ENCODE measurements at places on chromosomes 12 and 14. TPM values are rescaled to one million over a fixed set of nuclear protein-coding genes. Genes with fewer than 3 reads are reported as not detected.
A peak's percentile ranks its signal among the peaks of the same experiment; 100 is the strongest.

The EFCAB11 gene
- 10.5 TPM for polyA plus RNA-seq

The SLC25A21 gene
- not detected for polyA plus RNA-seq

The SOCS2 gene
- polyA plus RNA-seq = not detected

The MANSC4 gene
- not detected for polyA plus RNA-seq

DNA sequence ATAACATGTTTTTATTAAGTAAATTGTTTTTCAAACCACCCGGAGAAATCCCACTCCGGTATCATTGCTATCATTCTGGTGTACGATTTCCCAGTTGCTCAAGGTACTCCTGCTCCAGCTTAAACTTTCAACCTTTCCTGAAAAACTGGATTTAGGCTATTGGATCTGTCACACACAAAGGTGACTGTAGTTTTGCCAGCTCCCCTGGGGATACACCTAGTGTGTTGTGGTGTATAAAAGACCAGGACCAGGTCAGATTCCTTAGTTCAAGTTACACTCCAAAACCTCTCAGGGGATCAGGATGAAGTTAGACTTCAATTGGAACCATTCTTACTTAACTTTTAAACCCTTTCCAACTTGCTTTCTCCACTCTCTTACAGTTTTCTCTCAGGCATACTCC, 303.9 kb downstream of the NOVA1 start:
- H3K4me1 ChIP-seq = no peaks in the 10 kb centered on the region
- H3K36me3 ChIP-seq = no peaks in the 10 kb centered on the region
- H3K27ac ChIP-seq = no peak overlapping the region
- no peaks in the 10 kb centered on the region for H3K27me3 ChIP-seq
- H3K4me3 ChIP-seq = no peak overlapping the region

GRCh38 chr12:6360080-6360571, 15.2 kb downstream of the SCNN1A start:
- H3K27me3 ChIP-seq = peaks cover 62% of the 10 kb centered on the region
- no peak overlapping the region for H3K27ac ChIP-seq
- no peak for DNase-seq

GRCh38 chr12:16359512-16360491, 12.4 kb downstream of the MGST1 start:
- H3K27ac ChIP-seq = no peak overlapping the region
- no peaks in the 10 kb centered on the region for H3K36me3 ChIP-seq
- DNase-seq = no peak
- no peaks in the 10 kb centered on the region for H3K27me3 ChIP-seq

DNA sequence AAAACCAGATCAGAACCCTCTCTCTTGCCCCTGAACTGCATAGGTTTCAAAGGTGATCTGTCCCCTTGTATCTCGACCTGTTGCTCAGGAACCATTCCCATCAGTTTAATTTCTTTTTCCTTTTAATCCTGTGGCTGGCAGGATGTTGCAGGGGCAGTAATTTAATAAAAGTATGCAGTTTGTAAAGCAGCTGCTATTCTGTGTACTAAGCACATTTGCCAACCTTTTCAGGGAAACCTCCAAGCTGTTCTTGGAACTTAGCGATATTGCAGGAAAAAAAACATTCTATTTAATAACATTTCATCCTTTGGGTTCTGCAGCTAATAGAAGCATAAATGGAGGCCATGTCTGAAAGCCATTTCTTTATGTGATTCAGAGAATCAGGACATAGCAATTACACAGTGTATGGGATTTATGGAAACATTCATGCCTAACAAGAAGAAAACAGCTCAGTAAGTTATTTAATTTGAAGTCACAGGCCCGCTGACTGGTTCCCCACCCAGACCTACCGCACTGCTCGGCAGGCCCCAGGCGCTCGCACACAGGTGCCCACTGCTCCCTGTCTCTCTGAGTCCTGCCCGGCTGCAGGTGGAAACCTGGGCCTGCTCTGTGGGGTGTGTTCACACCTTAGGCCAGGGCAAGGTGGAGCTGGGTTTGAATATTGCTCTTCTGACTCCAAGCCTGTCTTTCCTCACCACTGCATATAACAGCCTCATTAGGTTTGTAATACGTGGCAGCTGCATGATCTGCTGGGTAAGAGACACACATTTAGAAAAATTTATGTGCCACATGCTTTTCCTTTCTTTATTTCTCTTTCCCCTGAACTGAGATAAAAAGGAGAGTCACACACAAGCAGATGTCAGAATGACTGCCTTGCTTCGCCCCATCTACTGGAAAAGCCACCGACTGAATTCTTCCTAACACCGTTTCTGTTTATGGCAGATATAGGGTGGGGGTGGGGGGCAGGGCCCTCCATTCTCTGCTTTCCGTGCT, 119.7 kb downstream of the SLC25A47 start:
- DNase-seq = no peak
- H3K27ac ChIP-seq = no peak overlapping the region
- H3K36me3 ChIP-seq = no peaks in the 10 kb centered on the region
- no peak overlapping the region for H3K4me3 ChIP-seq
- H3K4me1 ChIP-seq = peaks cover 17% of the 10 kb centered on the region

GRCh38 chr14:37122288-37122687, 50.1 kb downstream of the SLC25A21 start:
- no peaks in the 10 kb centered on the region for H3K36me3 ChIP-seq
- H3K4me1 ChIP-seq = no peaks in the 10 kb centered on the region
- no peak overlapping the region for H3K4me3 ChIP-seq
- no peak overlapping the region for H3K27ac ChIP-seq
- no peaks in the 10 kb centered on the region for H3K27me3 ChIP-seq

DNA sequence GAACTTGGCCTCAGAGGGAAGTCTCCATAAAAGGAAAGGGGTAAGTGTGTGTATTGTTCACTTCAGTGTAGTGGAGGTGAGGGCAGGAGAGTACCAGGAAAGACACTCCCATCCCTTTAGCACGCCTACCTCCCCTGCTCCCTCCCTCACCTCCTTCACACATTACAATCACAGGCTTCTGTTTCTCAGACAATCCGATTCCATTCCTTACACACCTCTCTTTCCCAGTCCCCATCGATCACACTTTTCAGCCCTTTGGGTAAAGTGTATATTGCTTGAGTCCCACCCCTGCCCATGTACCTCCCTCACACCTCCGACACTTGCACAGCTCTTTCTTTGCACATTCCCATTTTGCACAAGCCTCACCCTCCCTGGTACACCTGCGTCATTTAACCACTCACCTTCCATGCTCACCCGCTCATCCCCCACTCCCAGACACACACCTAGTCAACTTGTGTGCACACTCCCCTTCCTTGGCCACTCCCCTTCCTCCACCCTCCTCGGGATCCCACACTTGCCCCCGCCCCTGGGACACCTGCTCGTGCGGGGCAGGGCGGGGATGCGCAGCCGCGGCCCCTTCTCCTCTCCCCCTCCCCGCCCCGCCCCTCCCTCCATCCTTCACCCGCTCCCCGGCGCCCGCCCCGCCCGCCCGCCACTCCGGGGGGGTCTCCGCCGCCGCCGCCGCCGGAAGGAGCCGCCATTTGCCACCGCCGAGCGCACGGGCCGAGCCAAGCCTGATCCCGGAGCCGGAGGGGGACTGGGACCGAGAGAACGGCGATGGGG, at the start of gene MARCHF9:
MARCHF9 (plus strand) TSS at position 693 of the 783 bp plus-strand sequence. CDS start 426 bp downstream, outside the sequence.
- DNase-seq = peak; percentile 73
- H3K27me3 ChIP-seq = no peaks in the 10 kb centered on the region
- H3K4me1 ChIP-seq = peaks cover 56% of the 10 kb centered on the region
- H3K4me3 ChIP-seq = peak within 1 kb of the TSS; percentile 96

DNA sequence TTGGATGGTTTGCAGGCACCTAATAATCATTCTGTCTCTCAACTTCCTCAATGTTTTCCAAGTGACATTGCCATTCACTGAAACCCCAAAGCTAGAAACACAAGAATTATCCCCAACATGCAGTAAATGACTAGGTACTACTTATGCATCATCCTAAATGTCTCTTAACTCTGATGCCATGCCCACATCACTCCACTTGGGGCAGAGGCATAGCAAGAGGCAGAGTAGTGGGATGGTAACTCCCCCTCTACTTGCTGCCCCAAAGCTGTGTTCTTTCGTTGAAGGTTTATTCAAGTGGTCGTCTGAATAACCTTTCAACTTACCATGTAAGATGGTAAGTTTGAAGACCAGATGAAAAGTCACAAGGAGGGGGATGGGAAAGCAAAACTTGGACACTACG, 77.9 kb upstream of the SOX5 start:
- no peak overlapping the region for H3K4me3 ChIP-seq
- H3K27me3 ChIP-seq = no peaks in the 10 kb centered on the region
- no peaks in the 10 kb centered on the region for H3K4me1 ChIP-seq
- H3K36me3 ChIP-seq = no peaks in the 10 kb centered on the region
- DNase-seq = no peak

- no peaks in the 10 kb centered on the region for H3K36me3 ChIP-seq
- peak overlapping the region; percentile 15 for H3K27ac ChIP-seq
- no peak for DNase-seq
- no peak overlapping the region for H3K4me3 ChIP-seq
- no peaks in the 10 kb centered on the region for H3K4me1 ChIP-seq
Measured at GRCh38 chr12:2212971-2213869, 160.4 kb downstream of the CACNA1C start.

DNA sequence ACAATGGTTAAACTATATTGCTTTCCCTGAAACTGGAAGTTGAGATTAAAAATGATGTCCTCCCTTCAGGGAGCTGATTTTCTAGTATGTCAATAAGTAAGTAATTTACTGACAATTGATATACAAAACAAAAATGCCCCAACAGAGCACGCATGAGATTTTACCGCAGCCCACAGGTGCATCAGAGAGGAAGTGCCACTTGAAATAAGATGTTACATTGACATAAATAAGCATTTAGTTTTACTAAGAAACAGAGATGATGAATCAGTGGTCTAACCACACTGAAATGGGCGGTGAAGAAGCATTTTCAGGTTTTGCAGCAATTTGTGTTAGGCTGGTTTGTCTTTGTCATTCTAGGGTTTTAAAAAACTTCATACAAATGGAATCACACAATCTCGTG, 8.8 kb upstream of the CLECL1 start:
- H3K36me3 ChIP-seq = no peaks in the 10 kb centered on the region
- peak overlapping the region; percentile 79 for H3K4me3 ChIP-seq

GRCh38 chr14:34792598-34792997, 78.2 kb upstream of the CFL2 start:
- peaks cover 7% of the 10 kb centered on the region for H3K36me3 ChIP-seq
- DNase-seq = no peak
- H3K27me3 ChIP-seq = no peaks in the 10 kb centered on the region
- no peaks in the 10 kb centered on the region for H3K4me1 ChIP-seq
- H3K4me3 ChIP-seq = no peak overlapping the region
- no peak overlapping the region for H3K27ac ChIP-seq

- H3K27me3 ChIP-seq = peaks cover 31% of the 10 kb centered on the region
- no peak for DNase-seq
- no peaks in the 10 kb centered on the region for H3K36me3 ChIP-seq
- no peak overlapping the region for H3K27ac ChIP-seq
- H3K4me1 ChIP-seq = no peaks in the 10 kb centered on the region
- H3K4me3 ChIP-seq = no peak overlapping the region
Measured at GRCh38 chr14:94677747-94678146, 65.6 kb downstream of the SERPINA3 start.

DNA sequence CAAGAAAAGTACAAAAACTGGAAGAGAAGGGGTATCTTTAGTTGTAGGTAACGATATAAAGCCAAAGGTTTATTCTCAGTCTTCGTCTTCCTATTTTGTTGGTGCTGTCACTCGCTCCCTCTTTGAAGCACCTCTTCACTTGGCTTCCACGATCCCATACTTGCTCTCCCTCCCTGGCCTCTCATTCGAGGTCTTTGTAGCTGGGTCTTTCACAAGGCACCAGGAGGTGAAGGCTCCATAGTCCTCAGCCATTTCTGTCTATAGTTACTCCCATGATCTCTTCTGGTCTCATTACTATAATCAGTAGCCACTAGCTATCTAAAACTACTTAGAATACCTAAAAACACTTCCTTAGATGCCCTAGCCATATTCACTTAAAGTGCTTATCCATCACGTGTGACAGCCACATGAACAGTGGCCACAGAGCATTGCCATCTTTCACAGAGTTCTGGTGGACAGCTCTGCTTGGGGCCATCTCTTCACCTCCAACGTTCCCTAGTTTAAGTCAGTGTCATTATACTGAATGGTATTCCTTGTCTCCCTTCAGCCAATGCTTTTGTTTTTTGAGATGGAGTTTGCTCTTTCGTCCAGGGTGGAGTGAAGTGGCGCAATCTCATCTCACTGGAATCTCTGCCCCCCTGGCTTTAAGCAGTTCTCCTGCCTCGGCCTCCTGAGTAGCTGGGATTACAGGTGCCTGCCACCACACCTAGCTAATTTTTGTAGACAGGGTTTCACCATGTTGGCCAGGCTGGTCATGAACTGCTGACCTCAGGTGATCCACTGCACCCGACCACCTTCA, 57.1 kb downstream of the ATP2A2 start:
- H3K27ac ChIP-seq = no peak overlapping the region
- no peak overlapping the region for H3K4me3 ChIP-seq
- peaks cover 42% of the 10 kb centered on the region for H3K36me3 ChIP-seq
- H3K4me1 ChIP-seq = peaks cover 25% of the 10 kb centered on the region

All from naive B cell (primary cell).